ENCODE measurements at places on chromosomes 1 and 21.

- no peak for DNase-seq
Observed at GRCh38 chr1:37509181-37509580, 5.4 kb downstream of the MEAF6 start.

- DNase-seq: peak; percentile 50
Observed at GRCh38 chr1:151989211-151989862, 4.3 kb downstream of the S100A10 start.

DNA sequence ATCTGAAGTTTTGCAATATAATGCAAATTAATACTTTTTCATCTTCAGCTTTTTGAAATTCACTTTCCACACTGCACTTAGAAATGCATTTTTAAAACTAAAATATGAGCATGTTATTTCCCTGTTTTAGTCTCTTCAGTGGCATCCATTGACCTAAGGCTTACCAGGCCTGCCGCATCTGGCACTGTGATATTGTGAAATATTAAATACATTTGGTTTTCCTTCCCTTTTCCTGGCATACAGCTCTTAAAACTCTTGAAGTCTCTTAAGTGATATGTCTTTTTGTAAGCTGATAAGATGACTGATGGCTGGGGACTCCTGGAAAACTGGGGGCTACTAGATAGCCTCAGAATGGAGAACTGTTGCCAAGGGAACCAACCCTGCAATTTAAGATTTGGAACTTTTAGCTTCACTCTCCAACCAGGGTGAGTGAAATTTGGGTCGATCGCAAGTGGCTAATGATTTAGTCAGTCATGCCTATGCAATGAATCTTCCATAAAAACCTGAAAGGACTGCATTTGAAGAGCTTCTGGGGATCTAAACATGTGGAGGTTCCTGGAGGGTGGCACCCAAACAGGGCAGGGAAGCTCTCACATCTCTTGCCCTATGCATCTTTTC, 75.5 kb upstream of the PDC start:
- no peak for DNase-seq

DNA sequence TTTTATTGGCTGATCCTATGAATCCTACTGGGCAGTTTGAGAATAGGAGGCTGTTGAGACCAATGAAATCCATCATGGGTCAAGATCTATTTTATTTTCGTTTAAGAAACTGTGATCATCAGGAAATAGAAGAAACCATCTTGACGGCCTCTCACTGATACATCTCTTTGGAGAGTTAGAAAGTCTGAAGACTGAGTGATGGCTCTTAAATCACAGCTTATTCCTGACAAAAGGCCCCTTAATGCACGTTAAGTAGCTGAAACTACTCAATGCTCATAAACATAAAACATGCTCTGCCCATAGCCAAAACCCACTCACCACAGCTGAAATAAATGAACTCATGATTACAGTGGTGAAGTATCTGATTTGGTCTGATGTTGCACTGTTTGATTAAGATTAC, 784.5 kb upstream of the NEGR1 start:
- DNase-seq: no peak

DNA sequence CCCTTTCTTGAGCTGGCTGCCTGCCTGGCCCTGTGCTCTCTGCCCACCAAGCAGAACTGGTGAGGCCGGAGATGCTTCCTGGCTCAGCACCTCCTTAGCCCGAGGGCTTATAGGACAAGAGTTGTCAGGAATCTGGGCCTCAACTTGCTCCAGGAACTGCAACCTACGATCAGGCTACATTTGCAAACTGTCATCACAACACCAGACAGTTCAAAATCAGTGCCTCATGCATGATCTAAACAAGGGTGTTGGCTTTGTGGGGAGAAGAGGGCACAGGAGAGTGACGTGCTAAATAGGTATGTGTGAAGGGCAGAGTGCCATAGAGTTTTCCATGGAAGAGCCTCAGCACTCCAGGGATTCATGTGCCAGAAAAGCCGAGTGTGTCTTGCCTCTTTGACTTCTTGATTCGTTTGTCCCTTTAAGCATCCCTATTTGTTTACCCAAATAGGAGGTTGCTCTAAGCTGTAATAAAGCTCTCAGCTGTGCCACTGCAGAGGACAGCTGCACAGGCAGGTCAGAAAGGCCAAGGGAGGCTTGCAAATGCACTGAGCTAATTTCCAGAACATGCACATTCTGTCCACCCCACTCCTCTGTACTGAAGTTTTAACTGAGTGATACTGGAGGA, 30.2 kb upstream of the NEK2 start:
- DNase-seq: no peak

DNA sequence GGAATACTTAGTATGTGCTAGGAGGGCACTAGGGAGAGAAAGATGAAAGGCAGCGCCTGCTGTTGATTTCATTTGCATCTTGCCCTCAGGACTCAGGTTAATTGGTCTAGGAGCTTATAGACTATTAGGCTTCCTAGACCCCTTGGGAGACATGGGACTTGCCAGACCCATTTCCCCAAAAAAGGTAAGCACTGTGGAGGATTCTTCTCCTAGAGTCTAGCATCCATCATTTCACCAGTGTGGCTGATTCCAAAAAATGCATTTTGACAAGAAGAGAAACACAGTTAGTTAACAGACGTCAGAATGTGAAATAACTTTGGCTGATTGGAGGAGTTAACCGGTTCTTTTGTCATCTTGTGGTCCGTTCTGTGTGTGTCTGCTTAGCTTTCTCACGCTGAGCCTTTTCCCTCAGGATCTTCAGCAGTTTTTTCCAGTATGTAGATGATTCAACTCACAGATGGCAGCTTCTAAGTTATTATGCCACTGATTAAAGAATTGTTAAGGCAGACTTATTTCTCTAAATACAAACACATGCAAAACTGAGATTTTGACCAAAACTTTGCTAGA, 108.8 kb downstream of the KIF26B start:
- DNase-seq: no peak

DNA sequence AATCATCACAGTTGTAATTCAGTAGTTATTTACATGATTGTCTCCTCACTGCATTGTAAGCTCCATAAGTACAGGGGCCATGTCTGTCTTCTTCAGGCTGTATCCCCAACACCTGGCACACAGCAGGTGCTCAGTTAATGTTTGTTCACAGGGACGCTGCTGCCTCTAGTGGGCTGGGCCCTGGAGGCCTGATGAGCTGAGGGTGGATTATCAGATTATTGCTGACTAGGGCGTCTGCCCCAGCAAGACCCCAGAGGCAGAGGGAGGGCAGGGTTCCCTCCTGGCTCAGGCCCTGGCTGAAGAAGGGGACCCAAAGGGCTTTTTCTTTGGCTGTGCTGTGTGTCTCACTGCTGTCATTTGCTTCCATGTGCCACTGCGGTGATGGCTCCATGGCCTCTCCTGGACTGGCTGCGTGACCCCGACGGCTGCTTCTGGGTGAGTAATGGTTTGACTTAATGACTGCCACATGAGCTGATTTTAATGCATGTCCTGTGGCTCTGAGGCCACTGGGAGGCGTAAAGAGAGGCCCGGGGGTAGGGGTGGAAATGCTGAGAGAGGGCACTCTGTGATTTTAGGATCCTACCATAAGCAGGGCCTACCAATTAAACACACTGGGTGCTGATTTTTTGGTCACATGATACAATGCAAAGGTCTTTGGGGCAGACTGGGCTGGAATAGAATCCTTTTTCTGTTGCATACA, 20.8 kb upstream of the EPB41 start:
- DNase-seq: no peak

GRCh38 chr1:114154963-114155322, 1.3 kb upstream of the SYT6 start:
- no peak for DNase-seq

DNA sequence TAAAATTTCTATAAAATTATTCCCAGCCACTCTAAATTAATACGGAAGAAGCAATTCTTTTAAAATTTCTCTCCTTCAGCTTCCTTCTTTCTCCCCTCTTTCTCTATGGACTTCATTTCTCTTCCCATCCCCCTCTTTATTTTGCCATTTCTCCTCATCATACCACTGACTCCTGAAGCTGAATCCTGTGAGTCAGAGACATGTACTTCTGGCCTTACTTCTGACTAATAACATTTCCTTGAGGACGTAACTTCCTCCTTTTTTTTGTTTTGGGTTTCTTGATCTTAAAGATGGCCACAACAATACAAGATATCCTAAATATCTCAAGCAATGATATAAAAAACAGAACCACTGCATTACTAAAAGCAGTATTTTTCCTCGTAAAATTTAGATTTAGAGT, 63.6 kb upstream of the DENND1B start:
- peak; percentile 65 for DNase-seq

DNA sequence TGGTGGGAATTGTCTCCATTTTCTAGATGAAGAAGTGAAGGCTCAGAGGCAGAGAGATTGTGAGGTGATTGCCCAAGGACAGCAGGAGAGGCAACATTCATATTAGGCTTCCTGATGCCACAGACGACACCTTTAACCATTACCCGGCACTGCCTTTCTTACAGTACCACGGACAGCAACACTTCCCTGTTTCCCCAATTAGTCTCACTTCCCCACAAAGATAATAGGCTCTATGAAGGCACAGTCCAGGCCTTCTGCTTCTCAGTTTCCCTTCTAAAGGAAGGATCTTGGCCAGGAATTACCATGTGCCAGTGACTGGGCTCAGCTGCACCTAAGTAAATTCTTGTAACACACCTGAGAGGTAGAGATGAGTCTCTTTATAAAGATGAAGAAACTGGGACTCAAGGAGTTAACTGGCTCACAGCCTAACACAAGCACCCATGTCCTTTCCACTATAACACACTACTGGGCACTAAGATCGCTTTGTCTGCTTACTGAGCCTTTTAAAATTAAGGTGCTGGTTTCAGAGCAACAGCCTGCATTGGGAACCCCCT, 9.6 kb downstream of the IGSF9 start:
- DNase-seq: no peak

DNA sequence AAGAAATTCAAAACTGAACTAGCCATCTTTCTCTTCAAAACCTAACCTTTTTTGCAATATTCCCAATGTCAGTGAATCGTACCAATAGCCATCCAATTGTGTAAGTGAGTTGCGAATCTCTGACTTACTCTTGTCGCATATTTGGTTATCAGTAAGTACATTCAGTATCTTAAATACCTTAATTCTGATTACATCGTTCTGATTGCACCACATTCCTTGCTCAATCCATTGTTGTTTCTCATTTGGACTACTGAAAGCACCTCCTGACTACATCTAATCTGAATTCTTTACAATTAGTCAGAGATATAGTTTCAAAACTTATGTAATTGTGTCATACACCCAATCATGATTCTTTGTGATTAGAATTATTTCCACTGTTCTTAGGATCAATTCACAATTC, 16.8 kb upstream of the BRINP3 start:
- no peak for DNase-seq

GRCh38 chr1:180206581-180206980, 23.5 kb upstream of the LHX4 start:
- DNase-seq: no peak

DNA sequence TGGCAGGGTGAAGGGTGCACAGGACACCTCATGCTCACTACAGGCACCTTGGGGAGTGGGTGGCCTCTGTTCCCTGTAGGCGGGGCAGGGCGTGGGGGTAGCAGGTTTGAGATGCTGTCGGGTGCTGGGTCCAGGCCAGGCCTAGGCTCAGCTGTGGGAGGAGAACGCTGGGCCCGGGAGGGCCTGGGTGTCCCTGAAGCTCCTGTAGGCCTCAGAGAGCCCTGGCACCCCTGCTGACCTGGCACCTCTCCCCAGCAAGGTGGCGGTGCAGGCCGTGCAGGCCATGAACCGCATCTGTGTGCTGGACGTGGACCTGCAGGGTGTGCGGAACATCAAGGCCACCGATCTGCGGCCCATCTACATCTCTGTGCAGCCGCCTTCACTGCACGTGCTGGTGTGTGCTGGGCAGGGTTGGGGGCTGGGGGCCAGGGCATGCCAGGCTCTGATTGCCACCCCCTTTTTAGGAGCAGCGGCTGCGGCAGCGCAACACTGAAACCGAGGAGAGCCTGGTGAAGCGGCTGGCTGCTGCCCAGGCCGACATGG, 2.5 kb upstream of the GJC2 start:
- DNase-seq: no peak

DNA sequence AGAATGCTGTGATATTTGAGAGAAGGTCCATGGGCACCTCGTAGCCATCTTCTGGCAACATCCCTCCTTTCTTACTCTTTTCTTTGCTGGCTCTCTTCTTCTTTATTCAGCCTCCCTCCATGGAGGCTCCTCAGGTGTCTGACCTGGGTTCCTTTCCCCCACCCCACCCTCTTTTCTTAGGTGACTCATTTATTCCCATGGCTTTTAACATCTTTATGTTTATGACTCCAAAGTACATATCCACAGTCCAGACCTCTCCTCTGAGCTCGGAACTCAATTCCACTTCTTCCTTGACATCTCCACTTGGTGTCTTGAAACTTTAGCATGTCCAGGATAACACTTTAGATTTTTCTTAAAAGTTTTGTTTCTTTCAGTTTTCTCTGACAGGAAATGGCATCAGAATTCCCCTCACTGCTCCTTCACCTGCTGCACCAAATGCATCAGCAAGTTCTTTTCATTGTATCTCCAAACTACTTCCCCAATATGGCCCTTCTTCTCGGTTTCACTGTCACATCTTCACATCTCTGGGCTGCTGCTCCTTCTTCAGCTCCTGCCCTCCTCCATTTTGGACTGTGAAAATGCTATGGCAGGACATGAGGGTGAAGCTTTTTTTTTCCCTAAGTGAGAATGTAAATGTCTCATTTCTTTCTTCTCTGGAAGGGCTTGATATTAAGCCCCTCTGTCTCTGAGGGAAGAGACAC, 95.9 kb downstream of the GIPC2 start:
- DNase-seq: no peak

- DNase-seq: no peak
Observed at GRCh38 chr1:153919876-153920852, 2.6 kb downstream of the GATAD2B start.

DNA sequence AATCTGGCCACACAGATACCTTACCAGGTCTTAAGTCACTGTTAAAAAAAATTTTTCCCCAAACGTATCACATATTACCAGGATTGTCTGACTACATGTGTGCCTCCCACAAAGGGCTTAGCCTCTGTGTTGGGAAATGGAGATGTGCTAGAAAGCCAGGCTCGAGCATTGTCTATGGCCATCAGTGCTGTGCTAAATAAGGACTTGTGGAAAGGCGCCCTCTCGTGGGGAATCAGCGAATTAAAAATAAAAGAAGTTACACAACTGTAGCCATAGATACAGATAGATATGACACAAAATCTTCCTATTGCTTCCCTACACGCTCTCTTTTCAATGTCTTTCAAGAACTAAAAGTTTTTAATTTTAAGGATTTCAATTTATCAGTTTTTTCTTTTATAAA, 47.5 kb upstream of the CRNN start:
- DNase-seq: peak; percentile 4

- no peak for DNase-seq
Observed at GRCh38 chr1:42264511-42265190, 70.4 kb downstream of the FOXJ3 start.
